ENCODE measurements at places on chromosomes 2 and 18.

GRCh38 chr2:239169311-239170048 is 231.3 kb downstream of the HDAC4 start:
- DNase-seq, result no peak
- H3K27ac ChIP-seq, result no peak overlapping the region
- peaks cover 13% of the 10 kb centered on the region for H3K4me1 ChIP-seq
- H3K27me3 ChIP-seq, result no peaks in the 10 kb centered on the region
- peaks cover 44% of the 10 kb centered on the region for H3K36me3 ChIP-seq

GRCh38 chr2:143176606-143177005 is 47.4 kb downstream of the ARHGAP15 start:
- H3K27ac ChIP-seq, result peak overlapping the region; percentile 87
- no peaks in the 10 kb centered on the region for H3K27me3 ChIP-seq
- H3K4me3 ChIP-seq, result peak overlapping the region; percentile 64

- peak within 1 kb of the TSS; percentile 65 for H3K4me3 ChIP-seq
- peak; percentile 34 for DNase-seq
- H3K27me3 ChIP-seq, result peaks cover 6% of the 10 kb centered on the region
- peaks cover 5% of the 10 kb centered on the region for H3K4me1 ChIP-seq
- no peak within 1 kb of the TSS for H3K27ac ChIP-seq
These were observed at the start of gene AOX1 for GRCh38 chr2:200585730-200586643. AOX1 (plus strand) TSS chr2:200586014; CDS start chr2:200586109, 95 bp downstream.

DNA sequence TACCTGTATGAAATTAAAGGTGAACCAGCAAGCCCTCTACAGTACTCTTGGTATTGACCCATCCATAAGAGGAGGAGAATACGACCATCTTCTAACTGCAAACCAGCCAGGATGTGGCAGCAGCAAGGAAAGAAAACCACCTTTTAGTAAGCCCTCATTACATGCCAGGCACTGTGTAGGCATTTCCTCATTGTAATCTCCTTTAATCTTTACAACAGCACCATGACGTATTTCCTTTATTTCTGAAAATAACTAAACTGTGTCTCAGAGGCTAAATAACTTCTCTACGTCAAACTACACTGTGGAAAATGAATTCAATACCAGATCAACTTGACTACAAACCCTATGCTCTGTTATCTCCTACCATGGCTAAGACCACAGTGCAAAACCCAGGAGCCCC is 18.2 kb downstream of the WDR35 start:
- H3K27me3 ChIP-seq, result no peaks in the 10 kb centered on the region
- no peak for DNase-seq
- H3K36me3 ChIP-seq, result peaks cover 21% of the 10 kb centered on the region
- H3K4me3 ChIP-seq, result no peak overlapping the region
- peaks cover 11% of the 10 kb centered on the region for H3K4me1 ChIP-seq

DNA sequence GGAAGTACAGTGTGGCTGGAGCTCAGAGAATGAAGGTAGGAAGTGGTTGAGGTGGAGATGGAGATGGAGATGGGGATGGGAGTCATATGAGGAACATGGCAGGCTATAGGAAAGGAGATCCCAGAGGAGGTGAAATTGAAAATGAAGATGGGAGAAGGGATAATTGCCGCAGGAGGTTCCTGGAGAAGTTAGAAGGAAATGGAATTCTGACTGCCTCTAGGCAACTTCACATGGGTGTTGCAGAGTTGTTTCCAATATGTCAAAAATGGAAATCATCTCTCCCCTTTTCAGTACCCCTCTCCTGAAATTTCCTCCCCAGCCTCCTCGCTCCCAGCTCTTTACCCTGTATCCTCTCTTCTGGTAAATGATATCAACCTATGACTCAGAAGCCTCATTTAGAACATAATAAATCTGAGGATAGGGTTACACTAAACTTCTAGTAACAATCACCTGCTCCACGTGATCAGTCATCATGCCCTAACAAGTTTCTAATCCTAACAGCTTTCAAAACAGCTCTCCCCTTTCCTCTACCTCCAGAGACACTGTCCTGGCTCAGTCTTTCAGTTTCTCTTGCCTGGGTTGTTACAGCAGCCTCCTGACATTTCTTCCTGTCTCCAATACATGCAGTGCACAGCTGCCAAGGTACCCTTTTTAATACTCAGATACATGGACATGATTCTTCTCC is 201.9 kb upstream of the RBMS1 start:
- DNase-seq, result no peak
- no peaks in the 10 kb centered on the region for H3K4me1 ChIP-seq
- H3K36me3 ChIP-seq, result no peaks in the 10 kb centered on the region
- no peak overlapping the region for H3K4me3 ChIP-seq
- H3K27ac ChIP-seq, result no peak overlapping the region

GRCh38 chr2:35871672-35872071 is 483.9 kb upstream of the CRIM1 start:
- no peaks in the 10 kb centered on the region for H3K4me1 ChIP-seq
- peaks cover 9% of the 10 kb centered on the region for H3K27me3 ChIP-seq
- no peak overlapping the region for H3K4me3 ChIP-seq

DNA sequence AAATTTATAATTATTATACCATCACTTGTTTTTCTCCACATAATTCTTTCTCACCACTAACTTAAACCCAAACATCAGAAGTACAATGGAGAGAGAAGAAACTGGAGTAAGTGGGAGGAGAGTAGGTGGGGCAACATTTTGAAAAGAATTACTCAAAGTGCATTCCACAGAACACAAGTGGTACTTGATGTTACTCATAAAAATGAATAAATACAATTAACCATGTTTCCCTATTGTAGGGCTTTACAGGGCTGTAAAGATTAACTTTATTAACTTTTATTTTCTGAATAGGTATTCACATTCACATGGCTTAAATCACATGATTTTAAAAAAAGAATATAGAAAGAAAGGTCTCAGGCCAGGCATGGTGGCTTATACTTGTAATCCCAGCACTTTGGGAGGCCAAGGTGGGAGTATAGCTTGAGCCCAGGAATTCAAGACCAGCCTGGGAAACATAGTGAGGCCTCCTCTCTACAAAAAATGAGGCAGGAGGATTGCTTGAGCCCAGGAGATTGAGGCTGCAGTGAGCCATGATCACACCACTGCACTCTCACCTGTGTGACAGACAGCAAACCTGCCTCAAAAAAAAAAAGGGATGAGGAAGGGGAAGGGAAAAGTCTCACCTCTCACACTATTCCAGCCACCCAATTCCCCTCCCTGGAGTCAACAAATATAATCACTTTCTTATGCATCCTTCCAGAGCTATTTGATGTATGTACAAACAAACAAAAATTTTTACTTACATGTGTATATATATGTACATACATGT is 47.1 kb downstream of the KCNG3 start:
- peaks cover under 1% of the 10 kb centered on the region for H3K27me3 ChIP-seq
- no peaks in the 10 kb centered on the region for H3K4me1 ChIP-seq
- no peak overlapping the region for H3K27ac ChIP-seq
- H3K36me3 ChIP-seq, result no peaks in the 10 kb centered on the region
- no peak for DNase-seq

GRCh38 chr2:67290451-67291290 is 106.5 kb upstream of the ETAA1 start:
- H3K36me3 ChIP-seq, result no peaks in the 10 kb centered on the region
- no peak for DNase-seq
- peaks cover 3% of the 10 kb centered on the region for H3K4me1 ChIP-seq
- H3K27me3 ChIP-seq, result peaks cover 7% of the 10 kb centered on the region
- H3K27ac ChIP-seq, result no peak overlapping the region

Data from activated CD4-positive, alpha-beta T cell treated with anti-CD3 and anti-CD28 coated beads for 36 hours (primary cell).